G401 (cell line): ENCODE measurements at places on chromosomes 4 and X.

GRCh38 chr4:24686866-24687692 is 102.7 kb upstream of the DHX15 start:
- no peak for DNase-seq

DNA sequence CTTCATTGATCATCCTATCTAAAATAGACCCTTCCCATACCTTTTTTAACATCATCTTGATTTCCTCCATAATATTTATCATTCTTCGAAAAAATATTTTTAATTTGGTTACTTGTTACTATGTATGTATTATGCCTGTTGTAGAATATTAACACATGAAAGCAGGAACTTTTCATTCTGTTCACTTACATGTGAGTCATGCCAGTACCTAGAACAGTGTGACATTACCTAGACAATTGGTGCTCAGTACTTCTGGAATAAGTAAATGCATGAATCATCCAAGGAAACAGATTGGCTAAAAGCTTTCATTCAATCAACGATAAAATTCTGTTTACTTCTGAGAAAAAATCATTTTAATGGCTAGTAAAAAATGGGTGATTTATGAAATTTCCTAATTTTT is 76.4 kb downstream of the CXXC4 start:
- DNase-seq = no peak

GRCh38 chrX:74325130-74326059 is 21.4 kb downstream of the ZCCHC13 start:
- peak; percentile 49 for DNase-seq

DNA sequence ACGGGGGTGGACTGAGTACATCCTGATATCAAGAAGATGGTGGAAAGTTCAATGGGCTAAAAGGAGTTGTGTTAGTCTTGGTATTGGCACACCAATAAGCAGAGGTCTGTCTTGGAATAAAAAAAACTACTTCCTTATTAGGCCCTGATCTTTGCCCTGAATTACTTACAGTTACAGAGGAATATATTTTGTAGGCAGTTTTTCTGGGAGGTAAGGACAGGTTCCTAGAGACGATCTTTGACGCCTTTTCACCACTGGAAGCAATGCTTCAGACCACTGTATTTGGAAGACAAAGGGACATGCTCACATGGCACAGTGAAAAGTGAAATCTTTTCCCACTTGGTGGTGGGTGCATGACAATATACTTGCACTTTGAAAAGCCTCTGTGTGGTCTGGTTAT is 618 bp upstream of the XK start:
- peak; percentile 24 for DNase-seq

DNA sequence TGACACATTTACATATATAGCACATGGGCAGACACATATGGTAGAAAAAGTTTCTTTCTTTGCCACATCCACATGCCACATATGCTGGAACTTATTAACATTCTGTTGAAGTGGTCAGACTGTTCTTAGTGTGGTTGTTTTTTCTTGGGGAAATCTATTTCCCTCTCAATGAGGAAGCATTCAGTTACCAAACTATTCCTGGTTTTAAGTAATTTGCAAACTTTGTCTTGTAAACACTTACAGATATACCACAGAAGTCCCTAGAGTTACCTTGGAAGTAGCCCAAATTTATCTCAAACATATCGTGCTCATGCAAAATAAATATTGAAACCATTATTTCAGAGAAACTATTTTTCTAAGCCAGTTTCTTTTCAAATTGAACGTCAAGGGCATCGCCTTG is 625.5 kb upstream of the INTU start:
- no peak for DNase-seq

- no peak for DNase-seq
These were observed 880 bp upstream of the TEX13A start for GRCh38 chrX:105221374-105221773.

- no peak for DNase-seq
These were observed 46.9 kb upstream of the CT47C1 start for GRCh38 chrX:119025900-119026299.

DNA sequence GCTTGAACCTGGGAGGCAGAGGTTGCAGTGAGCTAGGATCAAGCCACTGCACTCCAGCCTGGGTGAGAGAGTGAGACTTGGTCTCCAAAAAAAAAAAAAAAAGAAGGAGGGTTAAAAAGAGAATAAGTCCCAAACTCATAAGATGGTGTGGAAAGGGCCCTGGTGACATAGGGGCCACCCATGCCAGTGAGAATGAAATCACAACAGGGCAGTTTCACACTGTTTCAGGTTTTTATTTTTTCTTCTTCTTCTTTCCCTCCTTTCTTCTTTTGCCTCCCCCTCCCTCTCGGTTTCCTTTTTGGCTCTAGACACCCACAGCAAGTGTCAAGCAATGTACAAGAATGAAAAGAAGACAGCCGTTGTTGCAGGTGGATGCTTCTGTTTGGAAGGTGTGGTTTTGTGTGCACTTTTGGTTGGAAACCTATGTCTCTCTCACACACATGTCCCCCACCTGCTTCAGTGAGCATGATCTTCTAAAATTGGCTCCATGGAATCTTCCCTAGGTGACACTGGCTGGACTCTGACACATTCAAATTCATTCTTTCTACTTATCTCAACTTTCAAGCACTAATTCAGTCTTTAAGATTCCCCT is 14.4 kb upstream of the TLR8 start:
- no peak for DNase-seq

- no peak for DNase-seq
These were observed 3.6 kb downstream of the MID1IP1 start for GRCh38 chrX:38804682-38805431.

GRCh38 chr4:24570574-24571236 is 13.6 kb downstream of the DHX15 start:
- DNase-seq = no peak

DNA sequence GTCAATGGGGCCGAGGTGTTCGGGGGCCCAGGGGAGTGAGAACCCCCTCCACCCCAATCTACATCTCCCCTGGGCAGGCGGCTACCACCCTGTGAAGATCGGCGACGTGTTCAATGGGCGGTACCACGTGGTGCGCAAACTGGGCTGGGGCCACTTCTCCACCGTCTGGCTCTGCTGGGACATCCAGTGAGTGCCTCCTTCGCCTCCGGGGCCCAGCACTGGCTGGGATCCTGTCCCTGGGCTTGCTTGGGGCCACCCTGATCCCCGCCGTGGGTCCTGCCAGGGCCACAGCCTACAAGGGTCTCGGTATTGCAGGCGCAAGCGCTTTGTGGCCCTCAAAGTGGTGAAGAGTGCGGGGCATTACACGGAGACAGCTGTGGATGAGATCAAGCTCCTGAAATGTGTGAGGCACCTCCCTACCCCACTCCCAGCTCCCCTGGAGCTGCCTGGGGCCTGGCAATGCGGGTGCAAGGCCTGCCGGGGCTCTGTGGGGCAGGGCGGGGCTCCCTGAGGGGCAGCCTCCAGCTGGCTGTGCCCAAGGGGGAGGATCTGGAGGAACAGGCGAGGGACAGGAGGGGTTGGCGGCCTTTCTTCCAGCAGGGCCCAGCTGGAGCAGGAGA is 697 bp downstream of the SRPK3 start:
- no peak for DNase-seq

DNA sequence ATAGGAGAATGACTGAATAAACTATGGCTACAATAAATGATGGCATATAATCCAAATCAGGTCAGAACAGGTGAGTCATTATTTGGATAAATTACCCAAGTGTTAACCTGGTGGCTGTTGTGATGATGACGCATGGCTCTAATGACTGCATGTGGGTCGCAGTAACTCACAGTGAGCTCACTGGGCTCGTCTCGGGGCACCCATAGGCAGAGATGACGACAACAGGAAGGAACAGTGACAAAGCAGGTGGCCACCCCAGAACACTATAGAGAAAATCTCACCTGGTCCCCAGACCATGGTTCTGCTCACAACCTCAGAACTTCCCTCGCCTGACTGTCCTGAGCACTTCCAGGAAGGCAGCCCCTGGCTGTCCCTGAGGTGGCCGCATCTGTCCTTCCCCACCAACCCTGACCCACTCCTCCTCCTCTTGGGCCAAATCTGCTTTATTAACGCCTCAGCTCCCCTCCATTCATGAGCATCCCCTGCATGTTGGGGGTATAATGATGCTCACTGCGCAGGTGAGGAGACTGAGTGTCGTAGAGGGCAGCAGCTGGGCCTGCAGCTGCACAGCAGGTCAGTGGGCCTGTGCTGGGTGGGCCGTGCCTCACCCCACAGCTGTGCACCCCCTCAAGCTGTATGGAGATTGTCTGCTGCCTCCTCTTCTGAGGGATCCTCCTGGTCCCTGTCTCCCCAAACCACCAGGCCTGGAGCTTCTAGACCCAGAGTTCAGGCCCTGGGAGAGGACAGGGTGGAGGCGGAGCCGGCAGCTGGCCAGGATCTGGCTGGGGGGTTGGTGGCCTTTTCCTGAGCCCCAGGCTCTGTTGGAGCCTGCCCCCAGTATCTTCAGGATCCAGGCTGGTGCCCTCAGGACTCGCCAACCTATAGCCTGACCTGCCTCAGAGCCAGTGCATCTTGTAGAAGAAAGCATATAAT is 30.9 kb upstream of the FAM156A start:
- no peak for DNase-seq

- DNase-seq = no peak
These were observed 355.7 kb downstream of the MID1IP1 start for GRCh38 chrX:39157006-39157405.

GRCh38 chrX:117538178-117539089 is 578.2 kb downstream of the KLHL13 start:
- no peak for DNase-seq

DNA sequence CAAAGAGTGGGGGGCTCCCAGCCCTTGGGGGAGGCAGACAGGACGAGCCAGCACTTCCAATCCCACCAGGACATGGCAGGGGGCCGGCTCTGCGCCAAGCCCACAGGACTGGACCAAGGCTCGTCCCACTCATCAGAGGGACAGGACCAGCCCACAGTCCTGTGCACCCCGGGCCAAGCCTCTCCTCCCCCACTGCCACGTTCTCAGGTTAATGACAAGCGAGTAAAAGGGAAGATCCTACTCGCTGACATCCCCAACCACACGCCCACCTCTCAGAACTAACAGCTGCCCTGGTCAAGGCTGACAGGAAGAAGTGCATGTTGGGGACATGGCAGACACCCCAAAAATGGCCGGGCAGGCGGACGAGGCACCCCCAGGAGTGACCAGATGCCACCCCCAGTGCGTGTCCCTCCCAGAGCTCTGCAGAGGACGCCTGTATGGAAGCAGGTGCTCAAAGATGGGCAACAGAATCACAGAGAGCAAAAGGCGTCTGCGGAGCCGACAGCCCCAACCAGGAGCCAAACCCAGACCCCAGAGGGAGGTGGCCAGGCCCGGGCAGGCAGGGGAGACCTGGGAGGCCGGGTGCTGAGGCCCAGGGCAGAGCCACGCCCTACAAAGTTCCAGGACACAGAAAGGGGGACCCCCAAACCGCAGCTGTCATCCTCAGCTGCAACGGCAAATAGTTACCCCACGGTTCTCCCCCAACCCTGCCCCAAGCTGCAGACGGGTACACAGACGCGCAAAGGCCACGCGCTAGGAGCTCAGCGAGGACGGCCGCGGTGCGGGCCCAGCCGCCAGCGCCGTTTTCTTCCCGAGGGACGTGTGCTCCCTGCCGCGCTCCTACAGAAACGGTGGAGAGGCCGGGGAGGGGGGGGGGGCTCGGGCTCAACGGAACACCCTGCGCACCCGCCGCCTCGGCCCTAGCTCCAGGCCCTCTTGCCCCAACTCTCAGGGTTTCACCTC is 1.7 kb downstream of the CTBP1 start:
- no peak for DNase-seq

GRCh38 chr4:48705609-48706008 is 74.5 kb downstream of the FRYL start:
- DNase-seq = no peak

DNA sequence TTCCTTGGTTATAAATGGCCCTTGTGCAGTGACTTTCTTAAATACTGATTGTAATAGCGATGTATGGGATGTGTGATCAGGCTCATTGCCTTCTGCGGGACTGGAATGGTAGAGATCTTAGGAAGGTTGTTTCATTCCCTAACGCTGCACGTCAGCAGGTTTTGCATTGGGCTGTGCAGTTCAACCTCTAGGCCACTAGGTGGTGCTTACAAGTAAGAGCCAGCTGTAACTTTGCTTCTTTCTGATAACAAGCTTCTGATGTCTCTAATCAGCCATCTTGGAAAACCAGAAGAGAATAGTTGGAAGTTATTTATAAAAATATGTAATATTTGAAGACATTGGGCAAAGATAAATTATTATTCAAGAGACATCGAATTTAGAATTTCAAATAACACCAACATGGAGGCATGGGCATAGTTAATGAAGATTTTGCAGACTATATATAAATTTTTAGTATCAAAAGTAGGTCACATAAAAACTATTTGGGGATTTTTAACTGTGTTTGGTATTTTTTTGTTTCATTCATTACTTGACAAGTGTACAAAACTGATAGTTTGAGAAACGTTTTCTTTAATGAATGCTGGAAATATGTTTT is 339.7 kb upstream of the PCDH7 start:
- DNase-seq = no peak

GRCh38 chr4:148101235-148101634 is 341.0 kb downstream of the NR3C2 start:
- DNase-seq = no peak

DNA sequence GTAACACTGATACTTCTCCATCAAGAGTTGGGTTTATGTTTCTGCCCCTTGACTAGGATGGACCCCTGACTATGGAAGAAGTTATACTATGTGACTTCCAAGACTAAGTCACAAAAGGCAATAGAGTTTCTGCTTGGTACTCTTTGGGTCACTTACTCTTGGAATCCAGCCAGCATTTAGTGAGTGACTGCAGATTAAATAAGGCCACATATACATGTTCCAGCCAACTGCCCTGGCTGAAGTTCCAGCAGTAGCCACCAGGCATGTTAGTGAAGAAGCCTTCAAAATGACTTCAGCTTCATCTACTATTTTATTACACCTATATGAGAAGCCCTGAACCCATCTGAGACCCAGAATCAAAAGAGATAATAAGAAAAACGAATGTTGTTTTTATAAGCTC is 524.0 kb downstream of the DMD start:
- no peak for DNase-seq

- DNase-seq = peak; percentile 31
These were observed 55.7 kb downstream of the LINC00632 start for GRCh38 chrX:140765043-140765784.

GRCh38 chr4:42464550-42465094 is 67.3 kb downstream of the SHISA3 start:
- no peak for DNase-seq

GRCh38 chr4:183072176-183072575 is 26.9 kb upstream of the WWC2 start:
- no peak for DNase-seq

- no peak for DNase-seq
These were observed 107.5 kb downstream of the CLNK start for GRCh38 chr4:10577018-10577417.

- no peak for DNase-seq
These were observed 161.0 kb downstream of the SHOX start for GRCh38 chrX:791479-792034.

GRCh38 chrX:38236901-38237615 is 16.4 kb upstream of the SRPX start:
- DNase-seq = no peak

GRCh38 chrX:112078606-112079005 is 4.0 kb downstream of the TRPC5 start:
- DNase-seq = no peak

GRCh38 chr4:20552004-20552403 is 148.3 kb upstream of the PACRGL start:
- DNase-seq = no peak
